ENCODE measurements at places on chromosomes 4 and X.
A peak's percentile ranks its signal among the peaks of the same experiment; 100 is the strongest.

DNA sequence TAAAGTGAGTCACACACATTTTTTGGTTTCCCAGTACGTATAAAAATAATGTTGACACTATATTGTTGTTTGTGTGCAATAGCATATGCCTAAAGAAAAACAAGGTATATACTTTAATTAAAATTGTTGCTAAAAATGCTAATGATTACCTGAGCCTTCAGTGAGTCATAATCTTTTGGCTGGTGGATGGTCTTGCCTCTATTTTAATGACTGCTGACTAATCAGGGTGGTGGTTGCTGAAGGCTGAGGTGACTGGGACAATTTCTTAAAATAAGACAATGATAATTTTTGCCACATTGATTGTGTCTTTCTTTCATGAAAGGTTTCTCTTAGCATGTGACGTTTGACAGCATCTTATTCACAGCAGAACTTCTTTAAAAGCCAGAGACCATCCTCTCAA is 21.0 kb upstream of the ANXA10 start:
- H3K4me3 ChIP-seq = no peak overlapping the region
- no peak overlapping the region for H3K27ac ChIP-seq
- no peaks in the 10 kb centered on the region for H3K4me1 ChIP-seq

DNA sequence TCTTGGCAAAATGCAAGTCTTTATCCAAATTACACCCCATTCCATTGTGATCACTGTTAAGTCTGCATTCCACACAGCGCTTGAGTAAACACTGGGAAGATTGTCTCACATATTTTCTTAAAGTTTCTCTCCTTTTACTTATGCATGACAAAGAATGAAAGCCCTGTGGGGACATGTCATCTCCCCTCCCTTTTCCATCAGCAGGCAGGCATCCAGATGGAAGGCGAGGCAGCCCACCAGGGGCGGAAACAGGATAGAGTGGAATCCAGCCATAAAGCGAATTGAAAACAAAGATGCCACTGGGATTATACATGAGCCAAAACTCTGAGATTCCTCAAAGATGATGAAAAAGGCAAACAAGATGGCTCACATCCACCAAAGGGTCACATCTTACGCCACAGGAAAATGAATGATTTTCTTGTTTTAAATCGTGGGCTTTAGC is 78.2 kb downstream of the AFAP1 start:
- H3K36me3 ChIP-seq = peaks cover 29% of the 10 kb centered on the region
- peaks cover 44% of the 10 kb centered on the region for H3K4me1 ChIP-seq
- peak overlapping the region; percentile 71 for H3K27ac ChIP-seq
- no peaks in the 10 kb centered on the region for H3K27me3 ChIP-seq

DNA sequence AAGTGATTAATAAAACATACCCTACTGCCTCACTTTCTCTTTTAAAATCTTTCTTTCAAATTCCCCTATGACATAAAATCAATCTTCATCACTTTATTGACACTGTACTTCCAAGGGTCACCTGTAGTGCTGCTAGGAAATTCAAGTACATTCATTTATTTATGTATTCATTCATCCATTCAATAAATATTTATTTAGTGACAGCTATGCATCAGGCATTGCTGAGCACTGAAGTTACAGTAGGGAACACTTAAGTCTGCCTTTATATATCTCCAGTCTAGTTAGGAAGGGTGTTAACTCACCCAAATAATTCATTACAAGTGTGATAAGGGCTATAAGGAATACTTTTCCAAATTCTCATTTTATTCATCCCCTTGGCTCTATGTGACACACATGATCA is 2.3 kb downstream of the SYTL5 start:
- H3K36me3 ChIP-seq = peaks cover 3% of the 10 kb centered on the region
- H3K27me3 ChIP-seq = no peaks in the 10 kb centered on the region
- H3K4me1 ChIP-seq = peaks cover 13% of the 10 kb centered on the region
- DNase-seq = no peak

GRCh38 chr4:146291313-146291712 is 77.0 kb downstream of the REELD1 start:
- no peak for DNase-seq
- H3K27me3 ChIP-seq = no peaks in the 10 kb centered on the region
- no peak overlapping the region for H3K4me3 ChIP-seq
- no peak overlapping the region for H3K27ac ChIP-seq
- no peaks in the 10 kb centered on the region for H3K4me1 ChIP-seq

- H3K27ac ChIP-seq = no peak overlapping the region
- no peaks in the 10 kb centered on the region for H3K4me1 ChIP-seq
- H3K27me3 ChIP-seq = no peaks in the 10 kb centered on the region
- H3K36me3 ChIP-seq = peaks cover 3% of the 10 kb centered on the region
- H3K4me3 ChIP-seq = no peak overlapping the region
Observed at GRCh38 chr4:72489267-72489666, 79.8 kb downstream of the ADAMTS3 start.

DNA sequence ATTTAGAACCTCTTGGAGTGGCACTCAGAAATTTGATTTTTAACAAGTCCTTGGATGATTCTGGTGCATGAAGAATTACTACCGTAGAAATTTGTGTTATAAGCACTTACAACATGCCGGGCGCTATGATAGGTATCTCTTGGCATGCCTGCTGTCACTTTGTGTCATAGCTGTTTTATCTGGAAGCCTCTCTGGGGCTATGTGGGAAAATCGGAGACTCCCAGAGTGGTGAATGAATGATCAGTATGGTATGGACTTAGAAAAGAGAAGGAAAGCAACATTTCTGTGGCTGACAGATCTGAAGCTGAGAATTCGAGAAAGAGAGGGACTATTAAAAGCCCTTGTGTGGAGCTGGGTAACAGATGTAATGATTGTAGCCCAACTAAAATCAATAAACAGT is 177.4 kb upstream of the MAMLD1 start:
- H3K27ac ChIP-seq = no peak overlapping the region
- H3K4me1 ChIP-seq = no peaks in the 10 kb centered on the region
- H3K36me3 ChIP-seq = no peaks in the 10 kb centered on the region

DNA sequence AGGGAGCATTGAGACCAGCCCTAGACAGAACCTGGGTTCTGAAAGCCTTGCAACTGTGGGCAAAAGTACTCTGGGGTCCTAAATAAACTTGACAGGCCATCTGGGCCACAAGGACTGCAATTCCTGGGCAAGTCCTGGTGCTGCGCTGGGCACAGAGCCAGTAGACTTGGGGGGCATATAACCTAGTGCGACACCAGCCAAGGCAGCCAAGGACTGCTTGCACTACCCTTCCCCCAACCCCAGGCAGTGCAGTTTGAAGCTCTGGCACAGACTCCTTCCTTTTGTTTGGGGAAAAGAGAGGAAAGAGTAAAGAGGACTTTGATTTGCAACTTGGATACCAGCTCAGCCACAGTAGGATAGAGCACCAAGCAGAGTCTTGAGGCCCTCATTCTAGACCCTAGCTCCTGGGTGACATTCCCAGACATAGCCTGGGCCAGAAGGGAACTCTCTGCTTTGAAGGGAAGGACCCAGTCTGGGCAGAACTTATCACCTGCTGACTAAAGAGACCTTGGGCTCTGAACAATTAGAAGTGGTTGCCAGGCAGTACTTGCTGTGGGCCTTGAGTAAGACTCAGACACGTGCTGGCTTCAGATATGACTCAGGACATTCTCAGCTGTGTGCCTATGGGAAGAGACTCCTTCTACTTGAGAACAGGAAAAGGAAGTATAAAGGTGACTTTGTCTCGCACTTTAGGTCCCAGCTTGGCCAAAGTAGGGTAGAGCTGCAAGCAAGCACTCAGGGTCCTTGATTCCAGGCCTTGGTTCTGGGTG is 522.8 kb downstream of the GLUD2 start:
- no peaks in the 10 kb centered on the region for H3K36me3 ChIP-seq
- H3K4me1 ChIP-seq = no peaks in the 10 kb centered on the region
- no peak overlapping the region for H3K27ac ChIP-seq
- H3K4me3 ChIP-seq = no peak overlapping the region

- DNase-seq = no peak
- no peaks in the 10 kb centered on the region for H3K27me3 ChIP-seq
- peaks cover 5% of the 10 kb centered on the region for H3K36me3 ChIP-seq
- H3K4me3 ChIP-seq = no peak overlapping the region
- peak overlapping the region; percentile 28 for H3K27ac ChIP-seq
- H3K4me1 ChIP-seq = peaks cover 5% of the 10 kb centered on the region
Observed at GRCh38 chr4:168408620-168409019, 71.7 kb downstream of the DDX60L start.

DNA sequence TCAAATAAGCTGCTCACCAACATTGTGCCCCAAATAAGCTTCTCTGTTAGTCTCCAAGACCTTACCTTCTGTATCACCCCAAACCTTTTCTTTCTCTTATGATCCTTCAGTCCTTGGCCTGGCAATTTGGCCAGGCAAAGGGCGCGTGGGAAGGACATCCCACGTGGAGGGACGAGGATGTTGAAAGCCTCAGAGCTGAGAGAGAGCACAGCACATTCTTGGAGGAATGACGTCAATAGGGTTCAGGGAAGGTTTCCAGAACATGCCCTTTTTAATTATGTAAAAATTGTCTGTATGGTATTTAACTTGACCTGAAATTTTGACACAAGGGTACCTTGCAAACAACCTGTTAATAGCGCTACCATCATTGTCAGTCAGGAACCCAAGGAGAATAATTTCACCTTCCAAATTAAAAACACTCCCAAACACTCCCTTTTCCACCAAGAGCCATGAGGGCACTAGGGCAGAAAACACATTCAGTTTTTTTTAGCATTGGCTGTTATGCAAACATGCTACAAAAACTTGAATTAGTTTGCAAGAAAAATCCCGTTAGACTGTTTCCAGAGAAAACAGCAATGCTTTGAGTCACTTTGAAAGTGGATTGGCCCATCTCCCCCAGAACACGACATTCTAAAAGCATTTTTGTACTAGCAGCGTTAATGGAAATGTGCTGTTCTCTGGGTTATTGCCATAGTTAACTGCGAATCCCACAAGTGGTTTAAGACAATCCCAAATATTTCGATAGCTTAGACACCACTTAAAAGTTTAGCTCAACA is 183.2 kb upstream of the PUDP start:
- no peak overlapping the region for H3K4me3 ChIP-seq
- no peak overlapping the region for H3K27ac ChIP-seq
- DNase-seq = no peak

DNA sequence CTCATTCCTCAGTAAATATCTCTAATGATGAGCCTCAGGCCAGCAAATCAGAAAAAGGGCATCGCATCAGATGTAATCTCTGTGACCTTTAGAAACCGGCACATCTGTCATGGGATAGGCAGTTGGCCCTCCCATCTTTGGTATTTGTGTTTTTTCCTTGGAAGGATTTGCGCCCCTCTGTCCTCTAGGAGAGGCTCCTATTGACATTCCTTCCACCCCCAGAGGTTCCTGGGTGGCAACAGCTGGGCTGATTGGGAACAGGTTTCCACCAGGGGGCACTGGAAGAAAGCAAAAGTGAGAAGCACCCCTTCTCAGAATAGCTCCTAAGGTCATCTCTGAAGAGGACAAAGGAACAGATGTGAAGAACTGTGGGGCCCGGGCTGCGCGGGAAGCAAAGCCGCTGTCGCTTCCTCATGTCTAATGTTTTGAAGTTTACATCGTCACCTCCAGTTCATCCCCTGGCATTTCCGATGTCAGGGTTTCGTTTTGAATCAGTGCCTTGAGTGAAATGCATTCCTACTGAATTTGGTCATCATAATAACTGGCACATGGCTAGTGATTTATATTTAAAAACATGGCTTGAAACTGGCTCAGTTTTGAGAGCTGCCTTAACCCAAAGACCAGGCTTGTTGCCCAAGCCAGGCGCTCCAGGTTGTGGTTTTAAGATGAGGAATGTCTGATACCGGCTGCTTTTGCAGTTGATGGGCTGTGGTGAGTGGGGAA is 6.2 kb downstream of the TXK start:
- H3K4me3 ChIP-seq = peak overlapping the region; percentile 50
- H3K4me1 ChIP-seq = peaks cover 44% of the 10 kb centered on the region
- no peaks in the 10 kb centered on the region for H3K27me3 ChIP-seq
- no peak for DNase-seq
- H3K27ac ChIP-seq = peak overlapping the region; percentile 85

GRCh38 chr4:111323916-111324315 is 701.0 kb upstream of the PITX2 start:
- no peaks in the 10 kb centered on the region for H3K27me3 ChIP-seq
- H3K4me3 ChIP-seq = no peak overlapping the region
- no peak for DNase-seq
- peaks cover 18% of the 10 kb centered on the region for H3K4me1 ChIP-seq
- H3K36me3 ChIP-seq = no peaks in the 10 kb centered on the region
- H3K27ac ChIP-seq = peak overlapping the region; percentile 78

- no peak for DNase-seq
- H3K4me3 ChIP-seq = no peak overlapping the region
- H3K27me3 ChIP-seq = no peaks in the 10 kb centered on the region
- peaks cover 4% of the 10 kb centered on the region for H3K36me3 ChIP-seq
Observed at GRCh38 chr4:141004823-141005222, 128.4 kb downstream of the RNF150 start.

DNA sequence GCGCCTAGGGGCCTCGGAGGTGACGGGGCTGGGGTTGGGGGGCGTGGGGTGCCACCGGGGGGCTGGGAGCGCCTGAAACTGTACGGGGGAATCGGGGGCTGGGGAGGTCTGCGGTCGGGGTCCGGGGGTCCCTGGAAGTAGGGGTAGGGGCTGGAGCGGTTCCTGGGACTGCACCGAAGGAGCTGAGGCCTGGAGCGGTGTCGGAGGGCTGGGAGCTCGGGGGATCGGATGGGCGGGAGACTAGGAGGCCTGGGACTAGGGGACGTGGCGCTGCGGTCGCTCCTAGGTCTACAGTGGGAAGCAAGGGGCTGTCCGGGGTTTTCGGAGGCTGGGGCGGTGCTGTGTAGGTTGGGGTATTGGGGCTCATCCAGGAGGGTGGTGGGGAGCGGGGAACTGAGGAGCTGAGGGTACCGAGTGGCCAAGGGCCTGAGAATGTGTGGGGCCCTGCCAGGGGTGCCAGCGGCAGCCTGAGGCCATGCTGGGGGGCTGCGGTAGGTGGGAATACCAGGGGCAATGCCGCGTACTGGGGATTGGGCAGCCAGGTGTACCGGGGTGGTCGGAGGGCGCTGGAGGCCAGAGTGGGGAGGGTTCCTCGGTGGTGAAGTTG is 562 bp downstream of the AKAP17A start:
- peak overlapping the region; percentile 93 for H3K4me3 ChIP-seq
- no peaks in the 10 kb centered on the region for H3K27me3 ChIP-seq
- H3K36me3 ChIP-seq = peaks cover 13% of the 10 kb centered on the region

- no peaks in the 10 kb centered on the region for H3K27me3 ChIP-seq
- H3K36me3 ChIP-seq = no peaks in the 10 kb centered on the region
- H3K4me1 ChIP-seq = no peaks in the 10 kb centered on the region
- H3K4me3 ChIP-seq = no peak overlapping the region
- DNase-seq = no peak
Observed at GRCh38 chr4:188941524-188942119, 802.4 kb downstream of the TRIML1 start.

Measured in mesothelial cell of epicardium (in vitro differentiated cells).